CD4-positive, CD25-positive, alpha-beta regulatory T cell (primary cell): ENCODE measurements at places on chromosomes 7 and 10. TPM values are rescaled to one million over a fixed set of nuclear protein-coding genes. Genes with fewer than 3 reads are reported as not detected.

The SEC61G gene
- total RNA-seq: 61.0 TPM

The NRCAM gene
- total RNA-seq: not detected

The OPN1SW gene
- total RNA-seq: not detected

The TMEM273 gene
- total RNA-seq: 7.9 TPM

The APBB1IP gene
- total RNA-seq: 86.4 TPM

The NOS3 gene
- 10.7 TPM for total RNA-seq

The CCM2 gene
- 190 TPM for total RNA-seq

The PLAU gene
- 0.35 TPM for total RNA-seq

The FGF8 gene
- not detected for total RNA-seq

The ANKRD22 gene
- total RNA-seq: not detected

The NFE2L3 gene
- 10.9 TPM for total RNA-seq
